Activated CD4-positive, alpha-beta T cell treated with anti-CD3 and anti-CD28 coated beads, Interleukin-2, amount 50 U/mL, for 24 hours (primary cell): ENCODE measurements at places on chromosomes 11 and 22.

- no peak for DNase-seq
Measured at GRCh38 chr11:65471447-65471891, 27.4 kb upstream of the MALAT1 start.

DNA sequence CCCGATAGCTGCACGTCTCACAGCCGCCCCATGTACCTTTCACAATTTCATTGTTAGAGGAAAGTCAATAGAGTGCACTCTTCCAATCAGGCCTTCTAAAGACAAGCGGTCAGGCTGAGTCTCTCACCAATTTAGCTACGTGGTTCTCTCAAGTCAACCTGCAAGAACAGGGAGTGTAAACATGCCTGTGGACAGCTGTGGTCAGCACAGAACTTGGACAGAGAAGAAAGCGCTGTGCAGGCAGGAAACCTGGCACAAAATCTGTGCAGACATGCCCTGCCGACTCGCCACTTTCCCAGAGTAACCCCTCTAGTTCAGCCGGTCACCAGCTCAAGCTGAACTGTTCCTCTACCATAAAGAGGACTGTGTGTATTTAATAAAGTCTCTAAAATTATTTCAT is 39.5 kb downstream of the CHKA start:
- DNase-seq, result no peak

- DNase-seq, result no peak
Measured at GRCh38 chr22:19811211-19811621, 43.5 kb downstream of the GNB1L start.

DNA sequence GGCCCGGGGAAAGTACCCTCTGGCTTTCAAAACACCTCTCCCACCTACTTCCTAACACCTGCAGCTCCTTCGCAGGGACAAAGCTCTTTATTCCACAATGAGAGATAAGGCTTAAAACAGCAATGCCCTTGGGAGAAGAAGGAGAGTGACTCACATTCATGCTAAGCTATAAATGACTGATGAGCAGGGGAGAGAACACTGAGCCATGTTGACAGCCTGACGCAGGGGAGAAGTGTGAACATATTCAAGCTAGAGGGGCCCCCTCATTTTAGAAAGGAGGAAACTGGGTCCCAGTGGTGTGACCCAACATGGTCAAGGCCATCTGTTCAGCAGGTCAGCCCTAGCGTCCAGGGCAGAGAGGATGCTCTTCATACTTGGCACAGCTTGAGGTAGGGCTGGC is 171.8 kb downstream of the DSCAML1 start:
- DNase-seq, result no peak

GRCh38 chr22:47193606-47194329 is 431.3 kb downstream of the TBC1D22A start:
- DNase-seq, result no peak

- no peak for DNase-seq
Measured at GRCh38 chr11:10395166-10395897, 59.7 kb upstream of the AMPD3 start.

- no peak for DNase-seq
Measured at GRCh38 chr11:77075425-77075905, 8.7 kb downstream of the CAPN5 start.

DNA sequence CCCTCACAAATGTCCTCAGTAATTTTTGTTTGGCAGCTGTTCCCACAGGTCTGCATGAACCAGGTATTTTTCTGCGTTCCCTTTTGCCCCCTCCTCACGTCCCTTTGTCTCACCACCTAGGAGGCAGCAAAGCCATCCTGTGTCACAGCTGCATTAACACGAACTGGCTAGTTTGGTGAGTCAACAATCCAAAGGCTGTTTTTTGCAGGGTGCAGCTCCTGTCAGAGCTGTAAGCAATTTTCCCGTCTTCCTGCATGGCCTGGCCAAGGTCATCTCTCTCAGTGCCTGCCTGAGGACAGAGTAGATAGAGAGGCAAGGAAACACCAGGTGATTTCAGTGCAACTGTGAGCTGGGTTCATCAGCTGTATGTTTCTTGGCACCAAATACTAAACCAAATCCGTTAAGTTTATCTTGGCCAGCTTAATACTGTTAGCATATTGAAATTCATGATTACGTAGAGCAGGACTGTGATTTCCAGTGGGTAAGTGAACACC is 20.6 kb upstream of the VSIG10L2 start:
- DNase-seq, result no peak

DNA sequence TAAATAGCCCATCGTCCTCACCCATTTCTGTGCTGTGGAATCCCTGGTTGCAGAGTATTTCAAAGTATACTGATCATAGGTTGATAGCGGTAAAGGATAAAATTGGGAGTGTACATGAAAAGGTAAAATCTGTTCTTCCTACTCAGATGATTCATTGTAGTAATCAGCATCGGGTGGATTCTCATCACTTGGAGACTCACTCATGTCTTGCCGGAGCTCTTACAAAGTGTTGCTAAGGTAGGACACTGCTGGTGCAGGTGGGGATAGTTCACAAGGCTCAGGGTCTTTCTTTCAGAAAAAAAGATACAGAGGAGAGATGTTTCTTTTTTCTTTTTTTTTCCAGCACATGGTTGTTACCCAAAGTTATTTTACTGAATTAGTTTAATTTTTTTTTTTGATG is 84.8 kb downstream of the MTNR1B start:
- DNase-seq, result no peak

GRCh38 chr11:125941267-125941618 is 4.6 kb upstream of the VSIG10L2 start:
- no peak for DNase-seq

- peak; percentile 19 for DNase-seq
Measured at GRCh38 chr11:130070109-130070845, 583 bp downstream of the APLP2 start.

DNA sequence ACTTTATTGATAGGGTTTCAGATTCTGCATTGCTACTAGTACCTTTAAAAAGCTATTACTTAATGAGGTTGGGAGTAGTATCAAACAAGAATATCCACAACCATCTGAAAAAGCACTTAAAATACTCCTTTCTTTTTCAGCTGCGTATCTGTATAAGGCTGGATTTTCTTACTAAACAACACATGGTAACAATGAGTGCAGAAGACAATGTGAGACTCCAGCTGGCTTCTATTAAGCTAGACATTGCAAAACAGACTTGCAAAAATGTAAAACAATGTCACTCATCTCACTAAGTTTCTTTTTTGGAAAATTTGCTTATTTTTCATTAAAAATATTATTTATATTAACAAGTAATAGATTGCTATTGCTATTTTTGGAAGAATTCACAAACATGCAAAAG is 132.6 kb downstream of the WNT11 start:
- DNase-seq, result no peak

DNA sequence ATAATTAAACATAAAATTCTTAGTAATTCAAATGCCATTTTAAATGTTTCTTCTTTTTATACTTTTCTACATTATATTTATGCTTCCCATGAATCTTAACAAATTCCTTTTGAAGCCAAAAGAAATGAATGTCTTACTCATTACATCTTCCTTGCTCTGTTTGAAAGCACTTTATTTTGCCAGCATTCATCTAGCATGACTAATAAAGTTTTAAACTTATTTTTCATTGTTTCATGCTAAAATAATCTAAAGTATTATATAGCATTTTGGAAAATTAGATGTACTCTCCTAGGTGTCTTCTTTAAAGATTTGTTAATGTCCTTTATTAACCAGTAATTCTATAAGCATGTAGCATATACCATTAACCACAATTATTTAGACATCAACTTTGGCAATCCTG is 9.7 kb upstream of the PIWIL4 start:
- no peak for DNase-seq

DNA sequence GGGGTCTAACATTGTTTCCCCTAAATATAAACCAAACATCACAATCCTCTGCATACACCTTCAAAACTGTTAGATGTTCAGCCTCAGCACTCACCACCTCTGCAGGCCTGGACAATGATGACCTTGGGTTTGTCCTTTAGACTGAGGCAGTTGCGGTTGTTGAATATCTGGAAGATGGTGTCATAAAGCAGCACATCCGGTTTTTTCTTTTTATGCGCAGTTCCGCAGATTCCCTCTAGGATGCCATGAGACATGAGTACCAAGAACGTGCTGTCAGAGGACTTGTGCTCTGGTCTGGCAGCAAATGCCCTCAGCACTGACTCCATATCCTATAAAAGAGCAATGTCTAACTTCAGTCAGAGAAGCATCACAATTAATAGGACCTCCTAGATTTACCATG is 22.8 kb downstream of the CASP5 start:
- no peak for DNase-seq

DNA sequence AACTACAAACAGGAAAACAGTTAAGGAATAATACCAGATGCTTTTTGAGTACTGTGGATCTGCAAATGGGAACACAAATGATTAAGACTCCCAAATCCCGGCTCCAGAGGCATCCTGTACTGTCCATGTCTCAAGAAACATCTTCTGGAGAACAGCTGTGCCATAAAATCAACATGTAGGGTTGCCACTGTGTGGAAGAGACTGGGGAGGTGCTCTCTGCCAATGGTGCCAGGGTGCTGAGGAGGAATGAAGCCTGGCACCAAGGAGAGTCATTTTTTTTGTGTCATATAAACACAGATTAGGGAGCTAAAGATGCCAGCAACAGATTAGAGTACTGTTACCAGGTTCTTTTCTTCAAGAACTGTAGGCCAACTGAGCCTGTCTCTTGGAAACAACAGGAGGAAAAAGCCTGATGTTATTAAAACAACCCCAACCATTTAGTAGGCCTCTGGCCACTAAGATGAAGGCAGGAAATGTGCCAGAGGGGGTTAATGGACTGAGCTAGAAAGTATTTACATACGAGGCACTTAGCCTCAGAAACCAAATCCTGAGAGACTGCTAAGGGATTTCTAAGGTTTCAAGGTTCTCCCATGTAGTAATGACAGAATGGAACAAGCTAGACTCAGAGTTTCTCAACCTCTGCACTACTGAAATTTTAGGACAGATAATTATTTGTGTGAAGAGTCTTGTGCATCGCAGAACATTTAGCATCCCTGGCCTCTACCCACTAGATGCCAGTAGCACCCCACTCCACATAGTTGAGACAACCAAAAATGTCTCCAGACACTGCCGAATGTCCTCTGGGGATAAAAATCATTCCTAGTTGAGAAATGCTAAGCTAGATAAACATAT is 54.6 kb upstream of the CHRM4 start:
- DNase-seq, result no peak

- no peak for DNase-seq
Measured at GRCh38 chr11:86514453-86514852, 139.8 kb downstream of the CCDC81 start.

DNA sequence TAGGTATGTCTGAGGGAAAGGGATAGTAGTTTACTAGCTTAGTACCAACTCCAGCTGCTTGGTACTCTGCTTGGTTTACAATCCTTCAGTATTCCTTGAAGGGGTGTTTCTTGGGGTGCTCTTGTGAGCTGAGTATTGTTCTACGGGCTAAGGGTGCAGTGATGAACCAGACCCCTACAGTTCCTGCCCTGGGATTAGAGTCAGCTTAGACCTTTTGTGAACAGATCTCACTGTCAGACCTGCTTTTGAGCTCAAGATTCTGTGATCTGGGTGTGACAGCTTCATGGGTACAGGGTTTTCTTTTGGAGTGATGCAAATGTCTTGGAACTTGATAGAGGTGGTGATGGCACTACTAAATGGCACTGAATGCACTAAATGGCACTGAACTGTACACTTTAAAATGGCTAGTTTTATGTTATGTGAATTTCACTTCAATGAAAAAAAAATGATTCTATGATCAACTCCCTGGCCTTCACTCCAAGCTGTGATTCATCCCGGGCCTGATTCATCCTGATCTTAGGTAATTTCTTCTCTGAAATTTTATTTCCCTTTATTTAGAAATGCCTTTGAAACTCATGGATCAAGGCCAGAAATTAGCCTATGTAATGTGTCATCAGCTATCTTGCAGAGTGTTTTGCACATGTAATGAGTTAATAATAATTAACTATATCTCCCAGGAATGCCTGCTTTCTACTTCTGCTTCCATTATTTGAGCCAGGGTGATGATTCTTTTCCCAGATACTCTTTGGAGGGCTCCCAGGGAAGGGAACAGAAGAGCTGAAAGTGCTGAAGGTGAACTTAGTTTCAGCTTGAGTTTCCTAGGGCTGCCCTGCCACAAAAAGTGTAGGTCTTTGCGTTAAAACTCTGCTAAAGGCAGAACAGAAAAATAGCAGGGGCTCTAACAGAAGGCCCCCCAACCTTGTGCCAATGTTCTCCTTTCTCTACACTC is 87.9 kb downstream of the NCAM1 start:
- DNase-seq, result no peak

- DNase-seq, result no peak
Measured at GRCh38 chr22:46378426-46379065, 43.0 kb downstream of the TRMU start.
